Activated naive CD8-positive, alpha-beta T cell treated with anti-CD3 and anti-CD28 coated beads, Interleukin-2, amount 10 ng/mL, durations not matched to agents 7 days and 5 days (primary cell): ENCODE measurements at places on chromosomes 16 and 17. TPM values are rescaled to one million over a fixed set of nuclear protein-coding genes. Genes with fewer than 3 reads are reported as not detected.

Gene ABCC3
- 0.77 TPM for total RNA-seq

GRCh38 chr16:78768718-78769117 lies 669.3 kb downstream of the WWOX start:
- DNase-seq, result no peak

Gene KRT14
- total RNA-seq, result not detected

Gene OR1F1
- total RNA-seq, result not detected

DNA sequence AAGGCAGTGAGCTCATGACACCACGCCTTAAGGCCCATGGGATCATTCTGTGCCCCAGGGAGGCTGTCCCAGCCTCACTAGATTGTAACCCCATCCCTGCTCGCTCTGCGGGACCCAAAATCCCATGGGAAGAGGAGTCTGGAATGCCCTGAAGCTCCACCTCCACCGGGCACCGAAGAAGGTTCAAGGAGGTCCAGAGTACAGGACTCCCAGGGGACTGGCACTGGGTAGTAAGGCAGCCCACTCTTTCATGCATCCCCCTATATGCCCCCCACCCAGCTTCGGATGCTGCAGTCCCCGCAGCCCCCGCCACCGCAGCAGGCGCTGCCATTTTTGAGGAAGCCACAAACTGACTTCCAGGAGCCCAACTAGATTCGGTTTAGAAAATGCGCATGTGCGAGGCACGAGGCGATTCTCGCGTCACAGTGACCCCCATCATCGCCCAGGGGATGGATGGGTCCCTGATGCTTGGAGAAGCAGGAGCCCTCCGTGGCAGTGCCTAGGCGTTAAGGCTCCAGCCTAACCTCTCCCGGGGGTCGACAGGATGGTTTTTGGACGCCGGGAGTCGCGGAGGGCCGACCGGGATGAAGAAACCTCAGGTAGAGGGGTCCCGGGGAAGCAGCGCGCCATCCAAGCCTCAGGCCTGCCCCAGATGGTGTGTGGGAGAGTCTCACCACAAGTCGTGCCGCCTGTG lies 1681.0 kb downstream of the TP53TG3F start:
- no peak for DNase-seq

Gene DHRS7C
- total RNA-seq, result not detected

Gene ARL5C
- 0.11 TPM for total RNA-seq

GRCh38 chr16:12201216-12201615 lies 224.7 kb downstream of the SNX29 start:
- DNase-seq, result no peak

DNA sequence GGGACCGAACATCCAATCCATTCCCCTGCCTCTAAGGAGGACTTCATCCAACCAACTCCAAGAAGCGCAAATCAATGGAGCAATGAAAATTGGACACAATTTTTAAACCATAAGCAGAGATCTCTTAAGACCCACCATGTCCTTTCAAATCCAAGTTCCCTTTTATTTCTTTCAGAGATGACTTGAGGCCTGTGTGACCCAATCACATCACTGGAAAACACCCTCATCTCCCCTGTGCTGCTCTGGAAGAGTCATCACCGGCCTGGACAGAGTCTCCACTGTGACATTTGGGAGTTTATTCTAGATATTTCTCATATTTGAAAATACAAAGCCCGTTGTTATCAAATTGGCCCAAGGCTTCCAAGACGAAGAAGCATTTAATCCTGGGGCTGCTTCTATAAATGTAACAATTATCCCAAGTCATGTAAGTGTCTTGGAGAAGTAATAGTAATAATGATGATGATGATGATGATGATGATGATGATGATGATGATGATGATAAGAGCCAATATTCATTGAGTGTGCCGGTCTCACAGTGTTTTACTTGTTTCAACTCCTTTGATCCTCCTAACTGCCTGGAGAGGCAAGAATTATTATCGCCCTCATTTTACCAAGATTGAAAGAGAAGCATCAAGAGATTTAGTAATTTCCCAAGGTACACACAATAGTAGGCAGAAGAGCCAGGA lies 72.1 kb downstream of the COPRS start:
- DNase-seq, result no peak

Gene SLC5A11
- total RNA-seq, result not detected

- no peak for DNase-seq
These were observed 19.2 kb downstream of the PRPSAP2 start for GRCh38 chr17:18877104-18877645.

Gene TMEM204
- total RNA-seq, result 72.0 TPM

- no peak for DNase-seq
These were observed 170.4 kb downstream of the IRX3 start for GRCh38 chr16:54116124-54116655.

Gene SLC5A10
- not detected for total RNA-seq

Gene KCNJ16
- total RNA-seq, result not detected

Gene SCGB1C2
- total RNA-seq, result not detected

DNA sequence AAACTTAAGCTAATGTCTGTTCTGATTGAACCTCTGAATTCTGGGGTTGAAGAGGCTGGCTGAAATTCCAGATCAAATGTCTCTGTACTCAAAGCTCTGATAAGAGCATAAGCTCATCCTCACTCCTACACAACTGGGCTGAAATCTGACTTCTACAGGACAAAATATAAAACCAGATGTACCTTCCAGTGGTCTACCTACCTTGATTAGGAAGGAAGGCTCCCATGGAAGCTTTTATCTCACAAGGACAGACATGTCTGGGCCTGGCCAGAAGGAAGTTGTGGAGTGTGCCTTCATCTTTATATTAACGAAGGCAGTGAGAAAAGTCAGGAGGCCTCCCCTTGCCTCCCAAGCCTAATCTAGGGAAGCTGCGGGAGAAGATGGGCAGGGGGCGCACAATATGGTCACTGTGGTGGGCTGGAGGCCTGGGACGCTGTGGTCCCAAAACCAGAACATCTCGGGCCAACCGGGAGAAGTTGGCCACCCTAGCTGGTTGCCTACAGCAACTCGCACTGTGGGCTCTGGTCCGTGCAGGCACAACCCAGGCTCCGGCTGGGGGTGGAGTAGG lies 55.6 kb upstream of the LRRC37A3 start:
- DNase-seq, result no peak

Gene KSR1
- total RNA-seq, result 60.2 TPM

Gene WNT3
- not detected for total RNA-seq

Gene HOXB4
- total RNA-seq, result 5.3 TPM

DNA sequence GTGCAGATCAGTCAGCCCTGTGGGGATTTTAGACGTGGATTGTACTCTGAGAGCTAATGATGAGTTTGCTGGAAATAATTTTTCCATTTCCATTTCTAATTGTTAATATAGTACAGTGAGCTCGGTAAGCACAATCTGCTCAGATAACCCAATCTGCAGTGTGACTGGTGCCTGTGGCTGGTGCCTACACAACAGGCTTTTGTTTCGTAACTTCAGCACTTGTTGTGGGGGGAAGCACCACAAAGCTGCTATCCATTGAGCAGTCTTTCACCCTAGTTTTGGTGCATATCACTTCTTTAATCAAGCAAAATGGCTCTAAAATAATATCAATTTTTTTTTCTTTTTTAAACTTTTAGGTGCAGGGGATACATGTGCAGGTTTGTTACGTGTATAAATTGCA lies 534.9 kb upstream of the HSBP1 start:
- no peak for DNase-seq

DNA sequence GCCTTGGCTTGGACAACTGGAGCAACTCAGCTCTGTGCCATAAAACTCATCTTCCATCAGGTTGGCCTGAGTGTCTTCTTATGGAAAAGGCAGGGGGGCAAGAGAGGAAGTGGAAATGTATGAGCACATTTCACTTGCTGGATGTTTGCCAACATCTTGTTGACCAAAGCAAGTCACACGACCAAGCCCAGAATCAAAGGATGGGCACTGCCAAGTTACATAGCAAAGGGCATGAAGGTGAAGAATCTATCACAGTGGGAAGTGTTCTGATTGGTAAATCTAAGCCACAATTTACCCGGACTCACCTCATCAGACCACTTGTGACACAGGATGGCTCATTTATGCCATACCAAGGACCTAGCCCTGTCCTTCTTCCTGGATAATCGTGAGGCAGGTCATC lies 310.5 kb upstream of the IRX5 start:
- no peak for DNase-seq

Gene CA5A
- total RNA-seq, result not detected

Gene CHST4
- not detected for total RNA-seq

Gene MYLK3
- total RNA-seq, result not detected

DNA sequence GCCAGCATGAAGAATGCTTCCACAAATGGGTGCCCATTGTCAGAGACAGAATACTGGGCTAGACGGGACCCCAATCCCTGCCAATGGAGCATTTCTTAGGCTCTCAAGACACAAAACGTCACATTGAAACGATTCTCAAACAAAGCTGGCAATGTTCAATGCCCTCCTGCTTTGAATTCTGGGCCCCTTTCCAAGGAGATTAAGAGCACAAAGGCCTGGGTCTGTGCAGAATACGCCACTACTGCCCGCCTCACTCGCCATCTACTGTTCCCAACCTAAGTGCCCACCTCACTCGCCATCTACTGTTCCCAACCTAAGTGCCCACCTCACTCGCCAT lies 9.7 kb downstream of the CFAP20 start:
- no peak for DNase-seq

Gene CCDC200
- total RNA-seq, result not detected

DNA sequence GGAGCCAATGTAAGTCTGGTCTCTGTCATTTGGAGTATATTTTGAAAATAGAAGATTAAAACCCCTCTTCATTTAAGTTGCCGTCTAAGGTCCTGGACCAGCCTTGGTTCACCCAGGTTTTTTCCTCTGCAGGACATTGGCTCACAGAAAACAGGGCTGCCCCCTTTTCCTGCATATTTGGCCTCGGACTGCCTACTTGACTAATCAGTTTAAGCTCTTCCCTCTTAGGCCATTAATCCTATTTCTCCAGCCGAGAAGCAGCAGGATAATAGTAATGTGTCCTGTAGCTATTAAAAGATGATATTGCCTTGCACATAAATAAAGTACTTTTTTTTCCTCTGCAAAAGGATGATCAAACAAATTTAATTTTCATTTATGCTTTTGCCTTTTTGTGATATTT lies 52.1 kb downstream of the PRKCA start:
- no peak for DNase-seq

Gene C17orf100
- 2.0 TPM for total RNA-seq

Gene CTNS
- 8.5 TPM for total RNA-seq

GRCh38 chr17:83081684-83082201 lies 2.3 kb downstream of the METRNL start:
- no peak for DNase-seq

Gene PDXDC1
- 55.8 TPM for total RNA-seq

DNA sequence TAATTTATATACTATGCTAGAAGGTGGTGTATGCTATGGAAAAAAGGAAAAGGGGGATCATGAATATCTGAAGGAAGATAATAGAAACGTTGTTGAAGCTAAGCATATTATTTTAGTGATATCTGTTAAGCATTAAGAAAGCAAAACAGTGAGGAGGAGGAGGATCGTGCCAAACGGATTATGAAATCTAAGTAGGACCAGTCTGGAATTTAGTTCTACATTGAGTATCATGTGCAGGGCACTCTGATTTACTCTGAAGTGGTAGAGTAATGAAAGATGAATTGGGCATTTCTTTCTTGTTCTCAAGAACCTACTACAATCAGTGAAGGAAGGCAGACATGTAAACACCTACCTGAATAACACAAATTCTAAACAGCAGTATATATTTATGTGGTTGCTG lies 195.3 kb downstream of the CYB561 start:
- no peak for DNase-seq

DNA sequence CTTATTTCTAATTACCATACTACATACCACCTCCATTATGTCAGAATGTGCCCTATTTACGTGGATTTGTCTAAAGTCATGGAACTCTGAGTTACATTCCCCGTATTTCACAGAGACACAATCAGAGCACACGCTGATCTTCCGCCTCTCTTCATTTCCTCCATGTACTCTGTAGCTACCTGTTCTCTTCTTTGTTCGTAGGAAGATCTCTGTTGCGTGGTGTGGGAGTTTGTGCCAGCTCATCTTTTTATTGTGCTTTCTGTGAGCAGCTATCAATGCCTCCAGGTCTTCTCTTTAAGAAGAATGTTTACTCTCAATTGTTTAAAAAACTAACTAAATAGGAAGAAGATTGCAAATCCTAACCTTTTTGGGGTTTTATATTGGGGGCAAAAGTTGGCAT lies 26.9 kb downstream of the NLRC5 start:
- DNase-seq, result no peak

Gene PIRT
- total RNA-seq, result not detected

Gene PRR35
- total RNA-seq, result not detected

DNA sequence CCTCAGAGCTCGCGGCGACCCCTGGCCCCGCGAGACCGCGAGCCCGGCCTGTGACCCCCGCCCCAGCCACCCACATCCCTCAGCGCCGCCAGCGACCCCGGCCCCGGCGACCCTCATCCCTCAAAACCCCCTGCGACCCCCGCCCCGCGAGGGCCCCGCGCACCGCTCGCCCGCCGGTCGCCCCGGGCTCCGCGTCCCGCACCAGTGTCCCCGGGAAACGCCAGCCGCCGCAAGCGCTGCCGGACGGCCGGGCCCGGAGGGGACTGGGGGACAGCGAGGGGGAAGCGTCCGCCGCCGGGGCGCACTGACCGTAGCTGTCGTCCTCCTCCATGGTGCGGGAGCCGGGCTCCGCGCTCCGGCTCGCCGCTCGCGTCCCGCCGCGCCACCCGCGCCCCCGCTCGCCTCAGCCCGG lies at the start of gene CYTH1:
TSS of gene CYTH1 (minus strand) at position 381 of the 412 bp plus-strand sequence. CDS start at position 331, 50 bp downstream.
- DNase-seq, result no peak

GRCh38 chr17:58382872-58383242 lies 30.9 kb upstream of the SUPT4H1 start:
- DNase-seq, result no peak

DNA sequence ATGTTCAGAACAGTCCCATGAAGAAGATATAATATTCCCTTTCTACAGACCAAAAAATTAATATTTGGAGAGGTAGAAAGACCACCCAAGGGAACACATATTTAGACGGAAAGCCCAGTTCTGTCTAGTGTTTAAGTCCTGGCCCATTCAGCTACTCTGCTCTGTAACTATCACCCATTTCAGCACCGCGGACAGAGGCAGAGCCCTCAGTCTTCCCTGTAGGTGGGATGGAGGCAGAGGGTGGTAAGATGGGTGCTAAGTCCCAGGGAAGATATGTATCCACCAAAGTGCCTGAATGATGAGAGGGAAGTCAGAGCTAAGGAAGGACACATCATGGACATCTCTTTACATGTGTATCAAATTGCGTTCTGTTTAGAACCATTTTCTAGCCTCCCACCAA lies 27.8 kb upstream of the C16orf78 start:
- no peak for DNase-seq
